ENCODE measurements at places on chromosomes 3 and 15.
A peak's percentile ranks its signal among the peaks of the same experiment; 100 is the strongest.

GRCh38 chr3:124904835-124905492 lies 17.8 kb upstream of the ITGB5 start:
- no peak for DNase-seq

- DNase-seq = no peak
These were observed 130.9 kb downstream of the CHSY1 start for GRCh38 chr15:101120987-101121386.

DNA sequence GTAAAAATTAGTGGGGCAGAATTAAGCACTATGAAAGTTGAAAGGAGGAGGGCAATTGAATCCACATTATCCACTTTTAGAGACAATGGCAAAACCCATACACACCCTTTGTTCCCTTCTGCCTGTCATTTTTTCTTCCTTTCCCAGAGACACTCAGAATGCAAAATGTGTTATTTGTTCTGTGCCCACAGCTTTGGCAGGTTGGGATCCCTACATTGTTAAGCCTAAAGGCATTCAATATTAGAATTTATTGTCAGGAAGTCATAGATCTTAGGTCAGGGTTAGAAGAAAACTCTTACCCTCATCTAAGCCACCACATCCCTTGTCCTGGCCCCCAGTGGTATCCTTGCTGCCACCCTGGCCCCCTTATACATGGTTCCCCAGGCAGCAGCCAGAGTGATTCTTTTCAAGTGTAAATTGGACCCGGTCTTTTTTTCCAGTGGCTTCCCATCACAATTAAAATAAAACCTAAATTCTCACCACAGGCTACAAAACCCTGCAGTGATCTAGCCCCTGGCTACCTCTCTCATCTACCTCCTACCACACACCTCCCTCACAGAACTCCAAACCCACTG lies 470.1 kb upstream of the ATP11B start:
- no peak for DNase-seq

GRCh38 chr3:82122554-82123345 lies 361.3 kb upstream of the GBE1 start:
- DNase-seq = no peak

DNA sequence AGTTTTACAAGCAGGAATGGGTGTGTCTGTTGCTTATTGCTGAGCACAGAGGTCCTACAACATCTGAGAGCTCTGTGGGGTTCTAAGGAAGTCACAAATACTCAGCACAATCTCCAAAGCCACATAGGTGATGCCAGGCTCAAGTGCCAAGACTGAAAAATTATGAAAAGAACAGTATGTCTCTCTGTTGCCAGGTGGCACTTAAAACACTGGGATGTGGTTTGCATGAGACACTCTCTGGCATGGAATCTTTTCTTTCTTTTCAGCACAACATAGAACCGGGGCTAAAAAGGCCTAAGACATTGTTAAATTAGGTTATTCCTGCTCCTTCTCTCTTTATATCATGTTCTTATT lies 127.3 kb upstream of the PRICKLE2 start:
- no peak for DNase-seq

DNA sequence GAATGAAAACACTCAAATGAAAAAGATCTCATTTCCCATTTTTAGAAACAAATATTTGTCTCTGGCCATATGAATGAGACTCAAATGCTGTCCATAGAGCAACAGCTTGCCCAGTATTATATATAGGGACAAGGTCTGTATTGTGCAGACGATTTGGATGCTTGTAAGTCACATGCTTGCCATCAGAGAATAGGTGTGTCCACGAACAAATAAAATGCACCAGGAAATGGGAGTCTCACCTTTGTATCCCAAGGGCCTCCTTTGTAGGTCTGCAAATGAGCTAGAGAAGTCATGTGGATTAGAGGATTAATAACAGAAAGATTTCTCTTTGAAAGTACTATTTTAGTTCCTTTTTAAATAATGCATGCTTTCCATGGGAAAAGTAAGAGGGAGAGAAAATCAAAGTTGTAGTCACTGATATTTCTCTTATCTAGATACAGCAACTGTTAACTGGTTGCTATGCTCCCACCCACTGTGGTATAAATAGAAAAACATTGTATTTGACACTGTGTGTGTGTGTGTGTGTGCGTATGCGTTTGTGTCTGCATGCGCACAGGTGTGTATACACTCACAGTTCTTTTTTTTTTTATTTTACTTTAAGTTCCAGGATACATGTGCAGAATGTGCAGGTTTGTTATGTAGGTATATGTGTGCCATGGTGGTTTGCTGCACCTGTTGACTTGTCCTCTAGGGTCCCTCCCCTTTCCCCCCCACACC lies 383.4 kb upstream of the ARRDC4 start:
- no peak for DNase-seq

DNA sequence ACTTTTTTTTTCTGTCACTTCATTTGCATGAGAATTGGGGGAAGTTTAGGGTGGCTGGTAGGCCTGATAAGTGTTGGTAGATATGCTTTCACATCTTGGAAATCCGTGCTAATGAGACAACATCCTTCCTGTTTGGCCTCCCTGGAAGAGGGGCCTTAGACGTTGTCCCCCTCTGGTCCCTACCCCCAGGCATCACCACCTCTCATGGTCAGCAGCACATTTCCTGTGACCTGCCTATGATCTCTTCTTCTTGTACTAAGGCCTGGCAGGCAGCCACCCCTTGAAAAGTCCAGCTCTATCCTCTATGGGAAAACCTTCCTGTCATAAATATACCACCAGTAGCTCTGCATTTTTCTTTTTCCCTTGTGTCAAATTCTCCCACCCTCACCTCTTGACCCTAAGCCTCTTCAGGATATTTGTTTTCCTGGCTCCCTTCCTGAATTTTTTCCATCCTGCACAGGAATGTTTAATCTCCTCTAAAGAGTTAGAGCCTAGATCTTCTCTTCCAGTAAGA lies 107.8 kb downstream of the SNRK start:
- no peak for DNase-seq

- DNase-seq = no peak
These were observed 44.5 kb upstream of the KCNMB2 start for GRCh38 chr3:178491751-178492150.

GRCh38 chr3:52889901-52890300 lies 7.4 kb downstream of the STIMATE start:
- DNase-seq = no peak

- DNase-seq = no peak
These were observed 31.7 kb downstream of the CSNK1G1 start for GRCh38 chr15:64324165-64324877.

DNA sequence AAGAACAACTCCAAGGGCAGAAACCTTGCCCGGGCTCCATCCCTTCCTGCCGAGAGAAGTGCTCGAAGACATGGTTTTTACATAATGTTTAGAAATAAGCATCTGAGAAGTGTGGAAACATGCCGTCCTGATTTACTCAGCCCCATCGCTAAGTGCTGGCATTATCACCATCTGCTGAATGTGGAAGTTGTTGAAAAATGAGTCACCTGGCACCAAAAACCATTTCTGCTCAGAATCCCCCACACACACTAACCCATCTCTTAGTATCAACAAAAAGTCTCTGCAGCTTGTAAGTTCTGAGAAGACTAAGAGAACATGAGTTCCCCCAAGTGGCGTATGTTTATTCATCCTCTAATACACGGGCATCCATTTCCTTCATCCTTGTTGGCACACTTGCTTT lies 51.0 kb upstream of the ARL8B start:
- no peak for DNase-seq

DNA sequence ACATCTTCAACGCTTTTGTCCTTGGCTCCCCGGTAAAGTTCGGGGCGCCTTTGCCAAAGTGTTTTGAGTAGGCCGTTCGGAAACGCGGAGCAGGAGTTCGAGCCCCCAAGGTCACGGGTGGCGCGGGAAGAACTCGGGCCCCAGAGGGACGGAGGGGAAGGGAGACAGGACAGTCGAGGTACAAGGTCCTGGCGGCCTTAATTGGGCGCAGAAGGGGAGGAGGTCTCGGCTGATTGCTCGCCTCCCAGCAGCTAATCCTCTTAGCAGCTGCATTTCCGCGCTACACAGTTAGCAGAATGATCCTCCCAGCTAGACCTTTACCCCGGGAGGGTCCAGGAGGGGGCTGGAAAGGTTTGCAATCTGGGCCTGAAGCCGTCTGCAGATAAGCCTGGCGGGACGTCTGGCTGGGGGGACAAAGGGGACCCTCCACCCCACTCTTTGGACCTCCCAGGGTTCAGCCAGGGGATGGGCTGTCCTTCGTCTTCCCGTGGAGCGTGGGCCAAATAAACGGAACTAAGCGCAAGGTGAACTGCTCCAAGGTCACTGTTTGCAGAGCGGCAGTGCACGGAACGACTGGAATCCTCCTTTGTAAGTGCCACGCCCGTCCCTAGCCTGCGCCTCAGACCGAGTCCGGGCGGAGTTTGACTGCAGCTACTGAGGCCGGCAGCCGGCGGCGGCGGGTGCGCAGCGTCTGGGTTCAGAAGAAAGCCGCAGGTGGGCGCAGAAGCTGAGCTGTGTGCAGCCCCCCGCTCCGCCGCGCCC lies 7.2 kb downstream of the EOMES start:
- peak; percentile 41 for DNase-seq

GRCh38 chr3:48738926-48739616 lies 22.1 kb upstream of the IP6K2 start:
- no peak for DNase-seq

DNA sequence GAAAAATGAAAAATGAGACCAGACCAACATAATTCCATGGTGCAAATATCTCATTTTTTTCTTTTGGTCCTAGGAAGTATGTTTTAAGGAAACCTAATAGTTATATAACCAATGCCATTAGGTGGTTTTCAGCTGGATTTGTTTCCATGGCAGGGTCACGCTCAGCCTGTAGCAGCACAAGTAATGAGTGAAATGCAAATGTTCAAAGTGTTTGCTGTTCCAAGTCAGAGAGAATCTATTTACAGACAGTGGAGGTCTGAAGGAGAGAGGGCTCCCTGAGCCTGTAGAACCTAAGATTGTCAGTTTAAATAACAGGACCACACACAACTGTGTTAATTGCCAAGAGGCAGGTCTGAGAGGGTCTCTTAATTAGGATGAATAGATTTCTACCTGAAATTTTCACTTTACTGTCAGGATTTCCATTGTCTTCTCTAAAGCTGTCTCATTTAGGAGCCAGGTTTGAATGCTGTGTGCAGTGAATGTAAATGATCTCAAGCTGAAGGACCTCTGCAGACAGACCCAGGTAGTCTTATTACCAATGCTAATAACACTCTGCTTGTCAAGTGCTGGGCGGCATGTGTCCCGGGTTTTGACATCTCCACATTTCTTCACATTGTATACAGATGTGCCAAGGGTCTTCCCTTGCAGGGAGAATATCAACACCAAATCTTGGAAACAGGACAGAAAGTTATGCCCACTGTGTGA lies 317.3 kb upstream of the NECTIN3 start:
- DNase-seq = no peak

DNA sequence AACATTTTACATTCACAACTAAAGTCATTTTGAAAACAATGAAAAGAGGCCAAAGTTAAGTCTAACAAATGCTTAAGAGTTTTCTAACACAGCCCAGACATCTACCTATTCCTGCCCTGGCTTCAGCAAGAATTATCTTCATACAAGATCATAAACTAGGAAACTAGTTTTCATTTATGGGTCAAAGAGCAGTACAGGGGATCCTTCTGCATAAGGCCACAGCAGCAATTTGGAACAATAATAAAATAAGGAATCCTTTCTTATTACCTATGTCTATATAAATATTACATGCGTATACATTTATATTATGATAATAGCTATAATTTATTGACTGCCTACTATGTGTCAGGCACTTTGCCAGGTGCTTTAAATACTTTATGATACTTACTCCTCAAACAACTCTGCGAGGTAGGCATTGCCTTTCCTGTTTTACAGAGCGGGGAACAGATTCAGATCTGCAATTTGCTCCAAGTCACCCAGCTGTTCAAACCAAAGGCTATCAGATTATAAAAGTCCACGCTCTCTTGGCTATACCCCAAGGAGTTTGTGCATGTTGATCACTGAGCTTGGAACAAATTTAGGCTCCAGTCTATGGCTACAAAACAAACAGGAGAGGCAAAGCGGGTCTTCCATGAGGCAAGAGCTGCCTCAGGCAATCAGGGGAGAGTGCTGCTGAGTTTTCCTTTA lies 196.4 kb downstream of the RORA start:
- no peak for DNase-seq

- no peak for DNase-seq
These were observed 8.6 kb upstream of the RPL29 start for GRCh38 chr3:52004163-52004787.

DNA sequence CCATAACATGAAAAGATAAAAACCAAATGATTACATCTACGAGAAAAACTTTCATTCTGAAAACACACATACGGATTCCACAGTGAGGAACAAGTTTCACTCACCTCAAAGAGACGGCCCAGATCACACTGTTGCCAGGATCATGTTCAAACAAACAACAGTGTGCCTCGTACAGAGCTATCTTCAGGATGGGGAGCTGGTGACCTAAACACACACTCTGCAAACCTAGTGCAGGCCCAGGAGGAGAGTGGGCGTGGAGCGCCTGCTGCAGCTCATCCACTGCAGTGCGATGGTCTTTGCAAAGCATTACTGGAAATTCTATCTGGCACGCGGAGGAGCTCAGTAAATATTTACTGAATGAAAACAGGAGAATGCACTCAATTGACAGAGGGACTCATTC lies 38.5 kb downstream of the TAMM41 start:
- DNase-seq = no peak

GRCh38 chr3:14428087-14429033 lies 26.0 kb downstream of the SLC6A6 start:
- DNase-seq = peak; percentile 33

DNA sequence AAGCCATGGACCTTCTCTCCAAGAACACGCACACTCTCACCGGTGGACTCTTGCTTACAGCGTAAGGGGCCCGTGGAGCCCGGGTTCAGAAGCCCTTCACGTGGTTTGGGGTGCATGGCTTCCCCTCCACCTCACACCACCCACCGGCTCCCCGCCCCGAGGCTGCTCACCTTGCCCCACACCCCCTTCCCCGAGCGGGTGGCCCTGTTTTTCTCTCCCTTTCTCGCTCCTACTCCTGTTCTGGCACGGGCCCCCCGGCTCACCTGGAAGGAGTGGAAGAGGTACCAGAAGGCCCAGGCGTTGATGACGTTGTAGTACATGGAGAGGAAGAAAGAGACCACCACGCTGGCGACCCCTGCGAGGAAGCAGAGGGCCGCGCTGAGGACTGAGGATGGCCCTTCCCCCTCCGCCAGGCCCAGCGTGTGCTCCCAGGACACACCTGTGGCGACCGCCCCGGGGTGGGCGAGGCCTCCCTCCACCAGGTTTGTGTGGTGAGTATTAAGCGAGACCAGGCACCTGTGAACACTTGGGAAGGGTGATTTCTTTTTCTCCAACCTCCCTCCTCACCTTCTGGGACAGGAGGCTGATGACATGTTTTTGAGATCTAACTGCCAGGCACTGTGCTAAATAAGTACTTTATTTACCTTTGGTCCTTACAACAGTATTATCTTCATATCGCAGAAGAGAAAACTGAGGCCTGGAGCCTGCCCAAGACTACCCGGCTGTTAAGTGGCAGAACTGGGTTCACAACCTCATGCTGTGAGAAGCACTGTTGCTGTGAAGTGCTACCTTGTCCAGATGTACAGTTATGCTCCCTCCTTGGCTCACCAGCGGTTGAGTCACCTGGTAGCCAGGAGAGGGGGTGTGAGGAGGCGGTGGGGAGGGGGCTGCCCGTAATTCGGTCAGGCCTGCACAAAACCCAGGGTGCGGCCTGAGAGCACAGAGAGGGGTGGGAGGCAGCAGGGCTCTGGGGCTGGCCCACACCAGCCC lies 16.3 kb downstream of the SLC6A20 start:
- DNase-seq = no peak

GRCh38 chr15:90645873-90646575 lies 71.1 kb upstream of the BLM start:
- DNase-seq = no peak
